DMS 273 treated with DMSO at 0.1 percent for 48 hours (cell line): ENCODE measurements at places on chromosomes 2 and 18.

DNA sequence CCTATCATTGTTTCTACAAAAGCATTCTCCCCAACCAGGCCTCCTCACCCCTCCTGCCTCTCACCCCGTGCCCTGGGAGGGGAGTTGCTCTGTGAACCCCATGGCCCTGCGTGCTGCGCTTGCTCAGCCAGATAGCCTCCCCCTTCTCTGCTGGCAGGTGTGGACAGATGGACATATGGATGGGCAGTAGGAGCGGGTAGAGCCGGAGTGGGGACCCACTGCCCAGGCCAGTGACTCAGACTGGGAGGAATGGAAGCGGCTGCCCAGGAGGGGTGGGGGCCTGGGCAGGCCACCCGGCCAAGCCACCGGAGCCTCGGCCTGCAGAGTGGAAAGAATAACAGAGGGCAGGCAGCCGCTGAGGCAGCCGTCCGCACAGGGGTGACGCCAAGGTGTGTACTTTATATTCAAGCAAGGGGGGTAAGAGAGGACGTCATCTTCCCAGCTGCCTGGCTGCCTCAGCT lies 8.7 kb downstream of the CYP26B1 start:
- DNase-seq = no peak

DNA sequence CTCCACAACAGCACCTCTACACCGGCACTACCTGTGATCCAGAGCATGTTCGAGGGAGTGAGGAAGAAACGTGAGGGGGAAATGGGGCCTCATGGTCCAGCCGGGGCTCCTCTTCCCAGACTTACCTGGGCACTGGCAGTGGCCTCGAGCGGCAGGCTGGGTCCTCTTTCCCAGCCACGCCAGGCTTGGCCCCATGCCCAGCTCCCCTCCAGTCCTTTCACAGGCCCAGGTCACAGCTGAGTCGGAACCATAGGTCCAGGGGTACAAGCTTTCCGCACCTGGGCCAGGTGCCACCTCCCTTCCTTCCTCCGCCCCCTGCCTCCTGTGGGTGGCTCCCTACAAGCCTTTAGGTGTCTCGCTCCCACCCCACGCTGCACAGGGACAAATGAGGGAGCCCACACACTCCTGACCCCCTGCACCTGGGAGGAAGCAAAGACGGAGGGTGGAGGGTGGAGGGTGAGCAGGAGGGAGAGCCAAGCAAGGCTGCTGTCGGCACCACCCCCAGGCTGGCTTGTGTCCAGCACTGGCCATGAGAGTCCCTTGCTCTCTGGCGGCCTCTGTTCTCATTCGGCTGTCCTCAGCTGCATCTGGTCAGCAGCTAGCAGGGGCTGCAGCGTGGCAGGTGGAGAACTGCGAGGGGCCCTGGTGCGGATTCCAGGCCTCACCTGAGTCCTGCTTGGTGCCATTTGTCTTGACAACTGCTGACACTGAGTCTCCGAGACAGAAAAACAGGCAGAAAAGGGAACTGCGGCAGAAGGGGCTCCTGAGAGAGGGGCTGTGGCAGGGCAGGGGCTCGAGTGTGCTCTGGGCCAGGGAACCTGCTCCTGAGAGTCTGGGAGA lies 26.8 kb downstream of the ADRA2B start:
- no peak for DNase-seq

DNA sequence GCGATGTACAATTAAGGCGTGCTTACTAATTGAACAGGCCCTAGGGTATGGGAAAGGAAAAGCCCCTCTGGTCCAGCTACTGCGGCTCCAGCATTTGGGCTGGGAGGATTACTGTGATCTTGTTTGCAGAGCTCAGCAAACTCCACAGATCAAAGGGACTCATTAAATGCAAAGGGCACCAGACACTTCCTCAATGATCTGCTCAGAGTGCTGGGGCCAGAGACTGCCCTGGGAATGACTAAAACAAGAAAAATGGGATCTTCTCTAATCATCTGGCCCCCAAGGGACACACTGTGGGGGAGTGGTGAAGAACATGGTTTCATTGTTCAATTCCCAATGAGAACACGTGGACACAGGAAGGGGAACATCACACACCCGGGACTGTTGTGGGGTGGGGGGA lies 85.0 kb downstream of the MARCHF4 start:
- DNase-seq = no peak

DNA sequence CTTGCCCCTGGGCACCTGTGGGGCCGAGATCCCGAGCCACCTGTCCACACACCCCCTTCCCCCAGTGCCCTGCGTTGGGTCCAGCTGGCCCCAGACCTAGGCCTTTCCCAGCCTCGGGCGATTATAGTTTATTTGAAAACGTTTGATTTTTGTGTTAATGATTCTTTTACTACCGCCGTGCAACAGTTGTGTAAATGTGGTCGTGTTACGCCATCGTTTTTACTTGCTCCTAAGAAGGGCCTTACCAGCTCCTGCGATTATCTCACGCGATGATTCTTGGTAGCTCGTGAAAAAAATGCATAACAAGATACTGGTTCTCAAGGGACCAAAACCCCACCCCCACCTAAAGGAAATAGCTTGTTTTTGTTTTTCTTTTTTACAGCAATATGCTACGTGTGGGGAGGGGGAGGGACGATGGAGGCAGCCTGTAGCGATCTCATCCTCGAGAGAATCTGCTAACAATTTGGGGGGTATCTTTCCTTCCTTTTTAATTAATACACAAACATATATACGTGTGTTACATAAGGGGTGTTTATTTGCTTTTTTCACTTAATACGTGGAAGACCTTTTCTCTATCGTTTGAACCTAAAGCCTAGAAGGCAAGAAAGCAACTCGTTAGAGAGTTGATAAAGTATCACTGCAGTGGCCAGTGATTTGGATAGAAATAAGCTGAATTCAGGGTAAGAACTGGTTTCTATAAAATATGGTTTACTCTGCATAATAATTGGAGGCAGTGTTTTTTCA lies 1.0 kb downstream of the ZDBF2 start:
- DNase-seq = no peak

- no peak for DNase-seq
These were observed 277.5 kb downstream of the DYSF start for GRCh38 chr2:71730785-71731383.

DNA sequence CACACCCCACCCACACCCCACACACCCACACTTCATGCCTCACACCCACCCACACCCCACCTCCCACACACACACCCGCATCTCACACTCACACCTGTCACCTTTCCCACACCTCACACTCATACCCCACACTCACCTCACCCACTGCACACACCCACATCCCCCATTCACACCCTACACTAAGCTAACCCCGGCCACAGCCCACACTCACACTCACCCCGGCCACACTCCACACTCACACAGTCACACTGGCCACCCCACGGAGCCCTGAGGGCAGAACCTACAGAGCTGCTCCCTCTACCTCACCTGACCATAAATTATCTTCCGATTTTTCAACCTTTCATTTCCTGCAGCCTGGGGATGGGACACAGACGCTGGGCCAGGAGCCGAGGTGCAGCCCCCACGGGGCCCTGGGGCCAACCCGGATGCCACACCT lies 241.3 kb downstream of the HDAC4 start:
- DNase-seq = no peak
